ENCODE measurements at places on chromosomes 12 and 14. TPM values are rescaled to one million over a fixed set of nuclear protein-coding genes. Genes with fewer than 3 reads are reported as not detected.

MANSC4 gene
- not detected for total RNA-seq

MANSC1 gene
- total RNA-seq = 66.7 TPM

FAM181A gene
- total RNA-seq = not detected

CLEC4D gene
- total RNA-seq = not detected

RTL1 gene
- total RNA-seq = 0.09 TPM

CNOT2 gene
- total RNA-seq = 75.2 TPM

BATF gene
- 5.7 TPM for total RNA-seq

LRRK2 gene
- 28.7 TPM for total RNA-seq

CACNA1C gene
- total RNA-seq = 19.3 TPM

TSHR gene
- total RNA-seq = not detected

LTBR gene
- 180 TPM for total RNA-seq

TPH2 gene
- not detected for total RNA-seq

Data from mucosa of gallbladder (tissue), 1 donor.